ENCODE measurements at places on chromosomes 7 and 10. TPM values are rescaled to one million over a fixed set of nuclear protein-coding genes. Genes with fewer than 3 reads are reported as not detected.
A peak's percentile ranks its signal among the peaks of the same experiment; 100 is the strongest.

DNA sequence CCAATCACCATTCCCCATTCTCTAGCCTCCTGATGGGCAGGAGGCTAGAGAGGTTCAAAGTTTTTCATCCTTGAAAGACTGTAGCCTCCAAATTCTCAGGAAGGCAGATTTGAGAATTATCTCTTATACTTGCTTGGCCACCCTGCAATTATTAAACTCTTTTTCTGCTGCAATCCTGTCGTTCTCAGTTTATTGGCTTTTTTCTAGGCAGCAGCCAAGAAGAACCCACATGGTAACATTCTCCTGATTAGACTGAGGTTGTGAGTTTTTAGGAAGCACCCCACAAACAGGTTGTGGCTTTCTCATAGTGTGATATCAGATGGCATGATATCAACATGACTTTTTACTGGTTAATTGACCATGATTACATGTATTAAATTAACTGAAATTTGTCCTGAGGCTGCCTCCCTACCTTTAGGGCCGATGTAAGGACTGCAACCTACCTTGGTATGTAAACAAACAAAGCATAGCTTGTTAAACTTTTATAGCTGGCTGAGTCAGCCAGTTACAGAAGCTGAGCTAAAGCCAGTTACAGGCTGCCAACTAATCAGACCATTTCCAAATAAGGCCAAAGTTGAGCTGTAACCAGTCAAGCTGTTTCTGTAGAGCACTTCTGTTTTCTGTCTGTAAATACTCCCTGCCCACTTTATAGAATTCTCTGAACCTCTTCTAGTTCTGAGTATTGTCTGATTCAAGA, 3.2 kb upstream of the ZNF248 start:
- H3K4me1 ChIP-seq = peaks cover 15% of the 10 kb centered on the region
- no peak overlapping the region for H3K4me3 ChIP-seq
- H3K27ac ChIP-seq = no peak overlapping the region
- H3K36me3 ChIP-seq = no peaks in the 10 kb centered on the region

- no peak overlapping the region for H3K27ac ChIP-seq
- H3K4me1 ChIP-seq = no peaks in the 10 kb centered on the region
- no peaks in the 10 kb centered on the region for H3K27me3 ChIP-seq
- no peaks in the 10 kb centered on the region for H3K36me3 ChIP-seq
Measured at GRCh38 chr7:84258628-84259027, 64.0 kb upstream of the SEMA3A start.

DNA sequence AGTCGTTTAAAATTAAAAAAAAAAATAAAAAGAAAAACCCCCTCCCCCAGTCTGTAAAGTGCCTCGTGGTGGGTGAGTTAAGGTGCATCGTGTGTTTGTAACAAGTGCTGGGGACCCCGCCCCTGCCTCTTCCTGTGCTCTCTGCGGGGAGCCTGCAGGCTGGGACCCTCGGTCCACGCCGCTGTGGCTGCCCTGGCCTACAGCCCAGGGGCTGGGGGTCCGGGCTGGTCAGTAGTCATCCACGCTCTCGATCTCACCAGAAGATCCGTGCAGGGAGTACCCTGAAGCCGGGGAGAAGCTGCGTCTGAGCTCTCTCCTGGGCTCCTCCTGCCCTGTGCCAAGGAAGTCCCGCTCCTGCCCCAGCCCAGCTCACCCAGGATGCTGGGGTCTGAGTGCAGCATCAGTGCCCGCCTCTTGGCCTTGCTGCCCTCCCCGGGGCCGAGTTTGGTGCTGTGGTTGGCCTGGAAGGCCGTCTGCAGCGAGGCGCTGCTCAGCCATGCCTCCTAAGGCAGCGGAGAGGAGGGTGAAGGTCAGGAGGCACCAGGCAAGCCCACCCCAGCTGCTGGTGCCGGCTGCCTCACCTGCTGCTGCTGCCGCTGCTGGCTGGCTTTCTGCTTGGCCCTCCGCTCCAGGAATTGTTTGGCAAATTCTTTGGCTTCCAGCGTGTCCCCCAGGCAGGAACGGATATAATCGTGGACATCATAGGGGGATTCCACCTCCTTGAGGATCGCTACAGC, 8.1 kb downstream of the GNB2 start:
- H3K36me3 ChIP-seq = peaks cover 80% of the 10 kb centered on the region
- DNase-seq = no peak
- H3K4me1 ChIP-seq = peaks cover 36% of the 10 kb centered on the region
- H3K27me3 ChIP-seq = no peaks in the 10 kb centered on the region

- H3K36me3 ChIP-seq = peaks cover 14% of the 10 kb centered on the region
- no peaks in the 10 kb centered on the region for H3K27me3 ChIP-seq
- H3K4me3 ChIP-seq = no peak overlapping the region
- DNase-seq = no peak
Measured at GRCh38 chr7:24882989-24883621, 96.9 kb downstream of the OSBPL3 start.

DNA sequence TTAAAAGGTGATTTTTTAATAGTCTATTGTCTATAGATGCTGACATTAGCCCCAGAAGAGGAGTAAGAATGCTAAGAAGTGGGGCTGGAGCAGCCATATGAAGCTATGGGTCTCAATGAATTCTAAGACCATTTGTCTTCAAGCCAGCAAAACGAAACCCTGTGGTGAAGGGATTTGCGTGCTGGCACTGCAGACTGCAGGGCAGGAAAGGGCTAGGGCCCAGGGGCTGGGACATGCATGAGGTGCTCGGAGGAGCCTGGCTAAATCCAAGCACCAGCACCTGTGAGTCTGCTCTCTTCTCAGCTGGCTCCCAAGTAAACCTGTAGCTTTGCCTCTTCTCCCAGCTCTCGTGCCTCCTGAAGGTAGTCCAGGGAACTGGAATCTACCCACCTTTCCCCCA, 1.3 kb upstream of the NDST2 start:
- no peak for DNase-seq
- H3K4me3 ChIP-seq = no peak overlapping the region
- peaks cover 38% of the 10 kb centered on the region for H3K4me1 ChIP-seq
- H3K36me3 ChIP-seq = peaks cover 69% of the 10 kb centered on the region
- H3K27ac ChIP-seq = peak overlapping the region; percentile 25
- H3K27me3 ChIP-seq = no peaks in the 10 kb centered on the region

DNA sequence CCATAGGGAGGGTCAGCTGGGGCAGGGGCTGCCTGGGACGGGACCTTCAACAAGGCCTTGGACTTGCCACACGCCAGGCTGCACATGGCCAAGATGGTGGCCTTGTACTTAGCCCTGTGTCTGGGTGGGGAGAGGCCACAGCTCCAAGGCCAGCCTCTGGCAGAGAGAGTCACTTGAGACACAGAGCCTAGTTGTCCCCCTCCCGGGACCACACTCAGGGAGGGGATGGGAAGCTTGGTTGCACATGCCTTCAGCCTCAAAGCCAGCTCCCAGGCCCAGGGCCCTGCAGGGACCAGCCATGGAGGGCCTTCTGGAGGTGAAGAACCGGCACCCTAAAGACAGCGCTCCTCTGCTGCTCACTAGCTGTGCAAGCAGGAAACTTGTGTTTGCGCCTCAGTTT, 16.7 kb downstream of the MMRN2 start:
- H3K4me3 ChIP-seq = no peak overlapping the region
- H3K27ac ChIP-seq = no peak overlapping the region
- no peak for DNase-seq
- no peaks in the 10 kb centered on the region for H3K27me3 ChIP-seq
- H3K4me1 ChIP-seq = peaks cover 5% of the 10 kb centered on the region

DNA sequence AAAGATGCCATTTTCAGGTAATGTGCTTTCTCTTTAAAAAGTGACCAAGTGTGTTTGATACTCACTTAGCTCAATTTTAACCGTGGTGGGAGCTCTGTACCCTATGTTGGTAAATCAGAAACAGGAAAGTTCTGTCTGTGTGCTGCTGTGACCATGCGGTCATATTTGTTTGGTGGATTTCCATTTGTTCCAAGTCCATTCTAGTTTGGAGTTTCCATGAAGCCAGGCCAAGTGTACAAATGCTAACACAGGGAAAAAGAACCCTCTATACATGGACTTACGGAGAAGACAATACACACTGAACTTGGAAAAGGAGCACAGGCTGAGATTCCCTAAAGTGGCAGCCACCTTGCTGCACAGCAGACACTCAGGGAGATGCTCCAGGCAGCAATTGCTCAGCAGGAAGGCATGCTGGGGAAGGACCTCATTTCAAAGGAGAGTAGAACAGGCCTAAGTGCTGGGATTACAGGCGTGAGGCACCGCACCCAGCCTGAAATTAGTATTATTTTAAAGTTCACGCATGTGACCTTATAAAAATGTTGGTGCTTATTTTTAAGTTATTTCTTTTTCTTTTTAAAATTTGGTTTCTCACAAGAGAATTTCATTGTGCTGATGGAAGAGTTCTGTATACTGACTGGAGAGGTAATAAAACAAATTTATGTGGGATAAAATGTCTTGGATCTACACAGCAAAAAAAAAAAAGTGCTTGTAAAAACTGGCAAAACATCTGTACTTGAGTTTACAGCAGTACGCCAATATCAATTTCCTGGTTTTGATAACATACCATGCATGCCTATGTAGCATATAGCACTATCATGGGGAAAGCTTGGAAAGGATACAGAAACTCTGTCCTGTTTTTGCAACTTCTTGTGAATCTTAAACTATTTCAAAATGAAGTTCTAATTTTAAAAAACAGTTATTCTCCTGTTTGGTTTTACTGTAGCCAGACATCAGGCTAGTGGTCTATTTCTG, 436.2 kb downstream of the KCNMA1 start:
- no peaks in the 10 kb centered on the region for H3K36me3 ChIP-seq
- H3K4me3 ChIP-seq = no peak overlapping the region
- H3K27ac ChIP-seq = no peak overlapping the region

- H3K4me3 ChIP-seq = no peak overlapping the region
- H3K27me3 ChIP-seq = no peaks in the 10 kb centered on the region
- H3K27ac ChIP-seq = no peak overlapping the region
- no peaks in the 10 kb centered on the region for H3K36me3 ChIP-seq
- peaks cover 18% of the 10 kb centered on the region for H3K4me1 ChIP-seq
Measured at GRCh38 chr10:43778571-43778970, 129.9 kb upstream of the ZNF32 start.

GRCh38 chr10:21315645-21316220, 209.7 kb downstream of the SKIDA1 start:
- DNase-seq = no peak
- no peaks in the 10 kb centered on the region for H3K36me3 ChIP-seq
- H3K27me3 ChIP-seq = no peaks in the 10 kb centered on the region
- no peaks in the 10 kb centered on the region for H3K4me1 ChIP-seq

GRCh38 chr10:113142601-113143362, 192.7 kb downstream of the TCF7L2 start:
- H3K36me3 ChIP-seq = no peaks in the 10 kb centered on the region
- DNase-seq = no peak
- H3K27ac ChIP-seq = no peak overlapping the region
- H3K27me3 ChIP-seq = no peaks in the 10 kb centered on the region

DNA sequence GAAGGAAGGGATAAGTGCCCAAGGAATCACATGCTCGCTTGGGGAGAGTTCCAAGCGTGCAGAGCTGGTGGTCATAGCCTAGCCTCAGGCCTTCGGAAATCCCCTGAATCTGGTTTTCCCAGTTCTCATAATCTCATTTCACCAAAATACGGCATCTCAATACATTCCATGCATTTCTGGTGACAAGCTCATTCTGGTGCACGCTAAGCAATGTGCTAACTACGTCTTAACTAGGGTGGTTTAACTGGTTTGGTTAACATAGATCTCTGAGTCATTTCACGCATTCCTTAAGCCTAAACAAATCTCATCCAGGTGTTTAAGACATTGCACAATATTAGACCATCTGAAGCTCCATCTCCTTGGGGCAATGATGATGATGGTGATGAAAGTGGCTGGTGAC, 72.9 kb upstream of the STEAP1B start:
- no peak overlapping the region for H3K4me3 ChIP-seq
- no peaks in the 10 kb centered on the region for H3K27me3 ChIP-seq
- H3K27ac ChIP-seq = no peak overlapping the region
- no peak for DNase-seq

DNA sequence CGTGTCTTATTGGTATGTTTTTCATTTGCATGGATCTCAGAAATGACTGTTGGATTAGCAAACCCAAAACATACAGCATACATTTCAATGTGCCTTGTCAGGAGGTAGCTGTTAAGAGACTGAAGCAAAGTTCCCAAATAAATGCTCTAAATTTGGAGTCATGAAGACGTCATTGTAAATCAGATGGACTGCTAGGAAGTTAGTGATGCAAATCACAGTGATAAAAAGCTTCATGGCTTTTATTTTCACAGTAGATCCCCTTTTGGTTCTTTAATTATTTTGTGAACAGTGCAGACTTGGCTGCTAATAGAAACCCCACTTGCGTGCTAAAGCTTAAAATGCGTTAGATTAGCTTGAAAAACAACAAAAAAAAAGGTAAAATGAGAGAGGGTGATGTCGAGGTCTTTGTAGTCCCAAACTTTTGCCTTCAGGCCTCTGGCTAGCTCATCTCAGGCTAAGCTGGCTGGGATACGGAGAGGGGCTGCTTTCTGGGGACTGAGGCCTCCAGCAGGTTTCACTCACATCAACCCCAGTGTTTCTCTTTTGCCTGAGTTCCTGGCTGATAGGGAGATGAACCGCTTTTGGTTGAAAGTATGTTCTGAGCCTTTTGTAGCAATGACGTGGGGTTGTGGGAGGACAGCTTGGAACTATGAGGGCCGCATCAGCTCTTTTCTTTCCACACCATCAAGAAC, 107.1 kb upstream of the CDCA7L start:
- no peak for DNase-seq
- H3K4me1 ChIP-seq = no peaks in the 10 kb centered on the region
- no peak overlapping the region for H3K27ac ChIP-seq
- no peaks in the 10 kb centered on the region for H3K27me3 ChIP-seq

GRCh38 chr10:120229641-120230040, 227.4 kb upstream of the PLPP4 start:
- H3K27ac ChIP-seq = no peak overlapping the region
- DNase-seq = no peak
- no peaks in the 10 kb centered on the region for H3K36me3 ChIP-seq

GRCh38 chr7:41830271-41830670, 127.4 kb upstream of the INHBA start:
- no peak overlapping the region for H3K4me3 ChIP-seq
- H3K36me3 ChIP-seq = no peaks in the 10 kb centered on the region
- H3K4me1 ChIP-seq = no peaks in the 10 kb centered on the region
- no peak overlapping the region for H3K27ac ChIP-seq

- no peaks in the 10 kb centered on the region for H3K36me3 ChIP-seq
- DNase-seq = no peak
- no peak overlapping the region for H3K27ac ChIP-seq
- H3K4me1 ChIP-seq = peaks cover 7% of the 10 kb centered on the region
- no peaks in the 10 kb centered on the region for H3K27me3 ChIP-seq
Measured at GRCh38 chr7:107789647-107790046, 13.4 kb downstream of the SLC26A3 start.

DNA sequence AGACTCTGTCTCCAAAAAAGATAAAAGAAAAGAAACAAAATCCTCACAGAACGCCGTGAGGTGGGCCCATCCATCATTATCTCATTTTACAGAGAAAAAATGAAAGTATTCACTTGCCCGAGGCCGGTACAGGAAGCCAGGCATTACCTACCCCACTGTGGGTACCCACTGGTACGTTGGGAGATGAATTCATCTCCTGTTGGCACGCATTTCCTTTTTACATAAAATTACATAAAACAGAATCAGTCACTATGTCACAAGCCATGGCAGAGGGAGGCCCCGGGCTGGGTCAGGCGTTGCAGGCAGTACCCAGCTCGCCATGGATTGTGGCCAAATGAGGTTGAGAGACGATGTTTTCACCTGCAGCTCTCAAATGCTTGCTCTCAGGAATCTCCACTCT, 38.6 kb upstream of the TNRC18 start:
- H3K27ac ChIP-seq = no peak overlapping the region
- no peaks in the 10 kb centered on the region for H3K27me3 ChIP-seq
- DNase-seq = peak; percentile 11
- H3K36me3 ChIP-seq = no peaks in the 10 kb centered on the region
- H3K4me3 ChIP-seq = no peak overlapping the region

The CRYGN gene
- not detected for total RNA-seq

The CCZ1B gene
- 84.5 TPM for total RNA-seq

The PDE6C gene
- total RNA-seq = not detected

The KCNIP2 gene
- 1.6 TPM for total RNA-seq

The C7orf57 gene
- not detected for total RNA-seq

The TAS2R5 gene
- 0.47 TPM for total RNA-seq

The TMEM243 gene
- 158 TPM for total RNA-seq

The CTNNA3 gene
- 0.80 TPM for total RNA-seq

The TMEM229A gene
- total RNA-seq = not detected

The ZNF485 gene
- total RNA-seq = 1.2 TPM
